ENCODE measurements at places on chromosomes 13 and 19.

- no peak for DNase-seq
Measured at GRCh38 chr19:49653466-49653806, 11.4 kb downstream of the SCAF1 start.

- no peak for DNase-seq
Measured at GRCh38 chr13:43880214-43880855, 631 bp downstream of the LACC1 start.

- DNase-seq = no peak
Measured at GRCh38 chr13:64457976-64458375, 2772.2 kb downstream of the PCDH9 start.

- DNase-seq = no peak
Measured at GRCh38 chr13:105442040-105442439, 1093.4 kb downstream of the EFNB2 start.

- DNase-seq = no peak
Measured at GRCh38 chr19:4539693-4540581, at the start of gene LRG1. Gene LRG1 (minus strand): TSS chr19:4540036. CDS start chr19:4540013, 23 bp downstream.

DNA sequence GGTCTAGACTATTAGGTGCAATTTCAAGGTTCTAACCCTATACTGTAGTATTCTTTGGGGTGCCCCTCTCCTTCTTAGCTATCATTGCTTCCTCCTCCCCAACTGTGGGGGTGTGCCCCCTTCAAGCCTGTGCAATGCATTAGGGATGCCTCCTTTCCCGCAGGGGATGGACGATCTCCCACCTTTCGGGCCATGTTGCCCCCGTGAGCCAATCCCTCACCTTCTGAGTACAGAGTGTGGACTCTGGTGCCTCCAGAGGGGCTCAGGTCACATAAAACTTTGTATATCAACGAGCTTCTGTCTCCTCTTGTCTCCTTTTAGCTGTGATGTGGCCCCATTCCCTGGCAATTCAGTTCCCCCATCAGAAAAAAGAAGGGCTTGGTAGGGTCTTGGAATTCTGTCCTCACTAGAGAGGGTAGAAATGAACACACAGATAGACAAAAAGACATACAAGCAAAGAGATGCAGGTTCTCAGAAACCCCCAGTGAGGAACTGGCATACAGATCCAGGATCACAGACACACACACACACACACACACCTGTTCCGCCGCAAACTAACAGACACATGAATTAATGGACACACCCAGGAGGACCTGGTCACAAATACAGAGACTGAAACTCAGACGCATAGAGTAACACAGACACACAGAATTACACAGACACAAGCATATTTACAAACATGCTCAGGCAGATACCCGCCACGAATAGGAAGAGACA, 2.5 kb upstream of the HNRNPUL1 start:
- no peak for DNase-seq

GRCh38 chr13:25988661-25989060, 63.2 kb downstream of the SHISA2 start:
- DNase-seq = no peak

- no peak for DNase-seq
Measured at GRCh38 chr19:11552666-11553372, 6.2 kb downstream of the ELOF1 start.

DNA sequence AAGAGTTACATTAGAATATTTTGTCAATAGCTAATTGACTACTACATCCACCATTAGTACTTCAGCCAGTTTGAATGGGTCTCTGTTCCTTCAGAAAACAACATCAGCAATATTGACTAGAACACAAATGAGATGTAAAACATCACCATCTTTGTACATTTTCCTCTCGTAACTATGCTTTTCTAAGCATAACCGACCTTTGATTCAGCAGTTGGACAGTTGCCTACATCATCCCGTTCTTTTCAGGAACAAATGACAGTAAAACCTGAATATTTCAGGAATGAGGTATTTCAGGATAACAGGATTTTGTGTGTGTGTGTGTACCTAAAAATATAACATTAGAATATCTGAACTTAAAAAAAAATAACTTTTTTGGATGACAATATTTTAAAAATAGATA, 60.9 kb downstream of the STARD13 start:
- DNase-seq = no peak

DNA sequence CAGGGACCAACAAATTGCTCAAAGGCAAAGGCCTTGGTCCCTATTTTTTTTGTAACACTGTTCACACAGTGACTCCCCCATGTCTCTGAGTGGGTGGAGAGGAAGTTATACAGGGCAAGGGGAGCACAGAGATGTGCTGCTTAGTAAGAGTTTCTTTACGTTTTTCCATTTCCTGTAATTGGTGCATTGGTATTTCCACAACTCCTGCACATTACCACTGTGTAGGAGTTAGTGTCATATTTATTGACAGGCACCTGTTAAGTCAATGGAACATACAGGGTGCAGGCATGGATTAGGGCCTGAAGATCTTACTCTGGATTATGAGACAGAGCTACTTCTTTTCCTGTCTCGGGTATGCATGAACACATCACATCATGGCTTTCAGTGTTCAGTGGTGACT, 45.2 kb downstream of the SOX21 start:
- no peak for DNase-seq

Measured in NCI-H1417 treated with DMSO at 0.1 percent for 48 hours (cell line).